ENCODE measurements at places on chromosomes 7 and 10. TPM values are rescaled to one million over a fixed set of nuclear protein-coding genes. Genes with fewer than 3 reads are reported as not detected.

Gene FEZF1
- polyA plus RNA-seq: not detected

Gene TSPAN14
- 29.5 TPM for polyA plus RNA-seq

Gene MARCHF5
- 18.4 TPM for polyA plus RNA-seq

Gene COL26A1
- polyA plus RNA-seq: 1.1 TPM

Gene GPR146
- polyA plus RNA-seq: 41.9 TPM

Gene MBLAC1
- 2.5 TPM for polyA plus RNA-seq

Gene MRC1
- polyA plus RNA-seq: 43.2 TPM

Gene ARL5B
- 3.4 TPM for polyA plus RNA-seq

Gene RPEL1
- not detected for polyA plus RNA-seq

Gene SPDYE8
- polyA plus RNA-seq: not detected

Gene SPDYE11
- polyA plus RNA-seq: not detected

Gene IGFBP1
- not detected for polyA plus RNA-seq

Measured in adipose tissue (tissue), 3 donors.